ENCODE measurements at places on chromosomes 5 and 9.

DNA sequence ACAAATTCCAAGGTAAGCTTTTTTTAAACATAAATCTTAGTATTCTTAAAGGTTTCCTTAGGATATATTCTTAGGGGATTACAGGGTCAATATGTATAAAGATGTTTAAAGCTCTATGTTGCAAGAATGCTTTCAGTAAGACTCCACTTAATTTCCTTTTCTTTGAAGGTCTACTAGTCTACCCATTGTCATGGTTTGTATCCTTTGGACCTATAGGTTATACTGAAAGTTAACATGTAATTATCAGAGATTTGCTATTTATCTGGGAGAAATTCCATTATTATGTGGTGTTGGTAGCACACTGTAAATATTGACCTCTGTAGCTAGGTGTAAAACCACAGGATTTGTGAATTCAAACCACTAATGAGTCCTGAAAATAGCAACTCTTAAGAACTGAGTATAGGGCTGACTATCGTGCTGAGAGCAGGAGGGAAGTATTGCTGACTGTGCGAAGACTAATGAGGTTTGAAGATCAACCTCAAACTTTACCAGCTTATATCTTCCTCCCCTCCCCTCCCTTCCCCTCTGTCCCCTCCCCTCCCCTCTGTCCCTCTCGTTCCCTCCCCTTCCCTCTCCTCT, 85.6 kb downstream of the GADD45G start:
- no peak for DNase-seq

DNA sequence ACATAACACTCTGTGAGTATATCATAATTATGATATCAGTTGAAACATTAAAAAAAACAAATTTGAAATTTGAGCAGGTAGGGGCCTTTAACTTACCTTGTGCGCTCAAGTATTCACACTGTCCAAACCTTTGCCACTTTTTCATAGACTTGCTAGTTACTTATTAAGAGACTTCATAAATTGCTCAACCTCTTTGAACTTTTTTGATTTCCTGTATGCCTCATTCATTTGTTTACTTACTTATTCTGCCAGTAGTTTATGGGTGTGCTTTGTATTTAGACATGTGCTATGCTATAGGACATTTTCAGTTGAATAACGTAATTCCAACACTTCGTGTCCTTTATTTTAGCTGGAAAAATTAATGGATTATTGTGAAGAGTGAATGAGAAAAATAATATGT, 204.8 kb downstream of the HCN1 start:
- no peak for DNase-seq

DNA sequence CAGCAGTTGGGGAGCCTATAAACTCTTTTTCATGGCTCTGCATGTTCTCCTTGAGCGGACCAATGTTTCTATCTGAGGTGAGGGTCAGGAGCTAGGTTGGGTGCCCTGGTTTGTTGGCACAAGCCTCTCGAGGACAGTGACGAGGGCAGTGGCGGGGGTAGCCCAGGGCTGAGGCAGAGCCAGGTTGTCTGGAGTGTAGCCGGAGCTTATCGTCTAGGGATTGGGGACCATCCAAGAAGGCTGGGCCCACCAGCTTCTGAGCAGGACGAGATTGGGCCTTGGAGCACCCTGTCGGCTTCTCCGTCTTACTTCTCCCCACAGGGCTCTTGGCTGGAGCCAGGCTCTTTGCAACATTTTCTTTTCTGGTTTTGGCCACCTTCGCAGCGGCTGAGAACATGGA, 13.2 kb upstream of the CCL21 start:
- no peak for DNase-seq

DNA sequence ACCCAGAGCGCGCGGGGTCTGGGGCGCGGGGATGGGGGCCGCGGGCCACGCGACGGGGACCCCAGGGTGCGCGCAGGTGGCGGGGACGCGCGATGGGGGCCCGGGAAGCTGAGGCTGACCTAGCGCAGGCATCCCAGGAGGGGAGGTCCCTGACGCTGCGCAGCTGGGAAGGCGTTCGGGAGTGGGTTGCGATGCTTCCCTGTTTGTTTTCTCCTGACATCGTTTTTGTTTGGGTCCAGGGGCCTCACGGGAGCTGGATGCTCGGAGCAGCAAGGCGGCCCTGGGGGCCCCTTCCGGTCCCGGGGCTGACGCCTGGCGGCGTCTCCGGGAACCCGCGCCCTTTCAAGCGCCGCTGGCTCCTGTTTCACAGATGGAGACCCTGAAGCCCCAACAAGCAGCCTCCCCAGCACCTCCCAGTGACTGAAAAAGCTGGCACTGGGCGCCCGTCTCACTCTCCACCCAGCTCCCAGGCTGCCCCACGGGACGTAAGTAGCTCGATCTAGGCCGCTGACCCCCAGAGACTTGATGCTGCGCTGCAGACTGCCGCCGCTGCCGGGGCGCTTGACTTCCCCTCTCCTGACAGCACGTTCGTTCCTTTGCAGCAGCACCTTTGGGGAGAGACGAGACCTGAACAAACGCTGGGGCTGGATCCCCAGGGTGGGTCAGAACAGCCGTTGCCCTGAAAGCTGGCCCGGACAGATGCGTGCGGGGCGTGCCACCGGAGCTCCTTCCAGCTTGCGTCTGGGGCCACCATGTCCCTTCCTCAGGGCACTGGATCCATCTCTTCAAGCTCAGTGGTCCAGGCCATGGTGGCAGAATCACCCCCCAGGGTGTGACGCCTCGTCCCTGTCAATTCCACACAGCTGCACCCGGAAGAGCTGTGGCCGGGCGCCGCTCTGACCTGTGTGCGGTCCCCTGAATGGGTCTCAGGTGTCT, 593 bp downstream of the BRD3OS start:
- no peak for DNase-seq

DNA sequence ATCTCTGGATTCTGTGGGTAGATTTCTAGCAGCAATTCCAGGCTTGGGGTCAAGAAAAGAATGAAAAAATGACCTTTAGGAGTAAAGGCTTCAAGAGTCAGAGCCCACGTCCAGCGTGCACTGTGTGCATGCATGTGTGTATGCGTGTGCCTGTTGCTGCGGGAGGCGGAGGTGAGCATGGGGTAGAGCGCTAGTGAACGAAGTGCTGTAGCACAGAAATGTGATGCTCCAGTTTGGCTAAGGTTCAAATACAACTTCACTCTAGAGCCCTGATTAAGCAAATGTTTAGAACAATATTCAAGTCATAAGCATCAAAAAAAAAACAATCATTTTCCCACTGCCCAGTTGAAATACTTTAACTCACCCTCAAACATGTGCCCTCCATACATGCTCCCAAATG, 403.9 kb downstream of the ZNF608 start:
- no peak for DNase-seq

GRCh38 chr9:126423142-126423915, 96.7 kb downstream of the MVB12B start:
- DNase-seq, result peak; percentile 61

DNA sequence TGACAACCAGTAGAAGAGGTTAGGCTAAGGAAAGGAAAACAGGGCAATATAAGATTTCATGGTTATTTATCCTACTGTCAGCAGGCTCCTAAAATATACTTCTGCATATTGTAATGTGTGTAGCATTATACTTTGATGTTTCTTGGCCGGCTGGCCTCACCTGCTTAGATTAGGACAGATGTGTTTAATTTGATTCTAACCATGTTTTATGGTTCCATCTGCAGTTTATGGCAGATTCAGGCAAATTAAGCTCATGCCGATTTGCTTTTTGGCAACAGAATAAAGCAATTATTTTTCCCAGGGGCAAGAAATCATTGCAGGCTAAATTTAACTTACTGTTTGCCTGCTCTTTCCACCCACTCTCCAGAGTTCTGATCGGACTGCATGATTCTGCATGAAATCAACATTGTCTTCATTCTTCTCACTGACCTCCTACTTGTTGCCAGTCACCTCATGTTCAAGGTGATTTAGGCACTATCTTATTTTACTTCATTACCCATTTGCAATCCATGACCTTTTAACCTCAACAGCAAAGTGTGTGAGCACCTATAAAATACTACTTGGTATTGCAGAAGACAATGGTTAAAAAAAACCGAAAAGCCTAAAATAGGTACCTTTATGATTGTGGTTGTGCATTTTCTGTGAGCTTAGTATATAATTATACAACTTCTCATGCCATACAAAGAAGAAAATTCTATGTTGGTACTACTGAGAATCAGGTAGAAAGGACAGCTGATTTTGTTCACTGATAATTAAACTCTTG, 125.2 kb downstream of the EDIL3 start:
- no peak for DNase-seq

- no peak for DNase-seq
These were observed 33.9 kb downstream of the SH3PXD2B start for GRCh38 chr5:172420235-172420939.

- DNase-seq, result no peak
These were observed 167.2 kb upstream of the HMHB1 start for GRCh38 chr5:143644727-143645126.

GRCh38 chr5:150616506-150616905, 24.0 kb upstream of the SYNPO start:
- DNase-seq, result no peak

DNA sequence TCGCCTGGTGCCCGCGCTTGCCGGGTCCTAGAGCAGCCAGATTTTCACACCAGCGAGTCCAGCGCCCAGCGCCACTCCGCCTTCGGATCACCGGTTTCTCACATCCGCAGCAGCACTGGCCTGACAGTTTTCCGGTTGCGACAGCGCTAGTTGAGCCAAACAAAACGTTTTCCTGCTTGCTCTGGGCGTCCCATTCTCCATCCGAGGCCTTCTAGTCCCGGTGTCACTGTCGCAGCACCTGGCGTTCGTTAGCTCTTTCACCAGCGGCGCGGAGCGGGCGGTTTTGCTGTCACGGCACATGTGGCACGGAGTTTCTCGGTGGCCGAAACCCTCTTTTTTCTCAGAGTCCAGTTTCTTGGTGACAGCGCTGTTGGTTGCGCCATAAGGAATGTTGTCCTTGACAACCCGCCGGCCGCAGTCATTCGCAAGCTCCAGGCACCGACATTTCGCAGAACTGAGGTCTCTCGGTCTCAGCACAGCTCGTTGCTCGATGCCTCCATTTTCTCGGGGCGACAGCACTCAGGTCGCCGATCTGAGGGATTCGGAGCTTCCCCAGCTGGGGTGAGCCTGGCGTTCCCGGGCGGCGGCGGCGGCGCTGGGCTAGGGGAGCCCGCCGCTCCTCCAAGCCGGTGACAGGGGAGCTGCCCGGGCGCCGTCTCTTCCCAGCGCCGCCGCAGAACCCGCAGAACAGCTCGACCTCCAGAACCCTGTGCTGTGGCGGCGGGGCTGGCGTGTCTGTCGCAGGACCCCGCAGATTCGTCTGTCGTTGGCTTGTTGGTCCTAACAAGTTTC, 47.8 kb downstream of the ANXA2R start:
- DNase-seq, result peak; percentile 73

GRCh38 chr5:177496070-177496726, 1.2 kb downstream of the PDLIM7 start:
- no peak for DNase-seq

- DNase-seq, result no peak
These were observed 63.0 kb upstream of the GNA14 start for GRCh38 chr9:77710965-77711648.

DNA sequence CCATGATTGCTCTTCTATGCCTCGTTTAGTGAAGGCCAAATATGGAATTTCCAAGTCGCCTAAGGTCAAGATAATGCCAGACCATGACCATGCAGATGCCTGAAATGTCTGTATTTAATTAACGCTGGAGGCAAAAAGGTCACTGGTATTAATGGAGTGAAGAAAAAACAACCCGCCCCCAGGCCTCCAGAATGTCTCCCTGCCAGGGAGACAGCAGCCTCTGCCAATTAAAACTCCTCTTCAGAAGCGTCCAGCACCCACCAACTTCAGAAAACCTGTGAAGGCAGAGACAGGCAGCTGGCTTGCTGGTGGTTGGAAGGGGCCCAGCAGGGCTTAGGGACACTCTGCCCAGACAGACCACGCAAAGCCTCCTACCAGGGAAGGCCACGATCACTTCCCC, 94.4 kb downstream of the VAV2 start:
- no peak for DNase-seq

- DNase-seq, result no peak
These were observed 50.1 kb upstream of the HAND1 start for GRCh38 chr5:154528005-154528594.

GRCh38 chr5:76473661-76474060, 70.6 kb downstream of the IQGAP2 start:
- no peak for DNase-seq

DNA sequence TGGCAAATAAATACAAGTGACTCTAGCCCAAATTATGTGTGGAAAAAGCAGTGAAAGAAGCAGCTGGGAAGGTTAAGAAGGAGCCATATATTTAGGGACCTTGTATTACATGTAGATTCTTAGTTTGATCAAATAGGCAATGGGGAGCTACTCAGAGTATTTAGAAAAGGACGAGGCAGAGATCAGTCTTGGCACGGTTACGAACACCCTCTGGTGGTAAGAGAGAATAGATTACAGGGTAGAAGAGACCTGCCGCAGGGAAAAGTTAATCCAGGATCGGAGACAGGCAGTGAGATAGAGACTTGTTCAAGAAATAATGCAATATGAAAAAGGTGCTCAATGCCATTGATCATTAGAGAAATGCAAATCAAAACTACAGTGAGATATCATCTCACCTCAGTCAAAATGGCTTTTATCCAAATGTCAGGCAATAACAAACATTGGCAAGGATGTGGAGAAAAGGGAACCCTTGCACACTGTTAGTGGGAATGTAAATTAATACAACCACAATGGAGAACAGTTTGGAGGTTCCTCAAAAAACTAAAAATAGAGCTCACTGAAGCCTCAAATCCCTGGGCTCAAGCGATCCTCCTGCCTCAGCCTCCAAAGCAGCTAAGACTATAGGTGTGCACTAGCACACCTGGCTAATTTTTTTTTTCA, 12.0 kb downstream of the INIP start:
- no peak for DNase-seq
